ENCODE measurements at places on chromosomes 3 and 15.

DNA sequence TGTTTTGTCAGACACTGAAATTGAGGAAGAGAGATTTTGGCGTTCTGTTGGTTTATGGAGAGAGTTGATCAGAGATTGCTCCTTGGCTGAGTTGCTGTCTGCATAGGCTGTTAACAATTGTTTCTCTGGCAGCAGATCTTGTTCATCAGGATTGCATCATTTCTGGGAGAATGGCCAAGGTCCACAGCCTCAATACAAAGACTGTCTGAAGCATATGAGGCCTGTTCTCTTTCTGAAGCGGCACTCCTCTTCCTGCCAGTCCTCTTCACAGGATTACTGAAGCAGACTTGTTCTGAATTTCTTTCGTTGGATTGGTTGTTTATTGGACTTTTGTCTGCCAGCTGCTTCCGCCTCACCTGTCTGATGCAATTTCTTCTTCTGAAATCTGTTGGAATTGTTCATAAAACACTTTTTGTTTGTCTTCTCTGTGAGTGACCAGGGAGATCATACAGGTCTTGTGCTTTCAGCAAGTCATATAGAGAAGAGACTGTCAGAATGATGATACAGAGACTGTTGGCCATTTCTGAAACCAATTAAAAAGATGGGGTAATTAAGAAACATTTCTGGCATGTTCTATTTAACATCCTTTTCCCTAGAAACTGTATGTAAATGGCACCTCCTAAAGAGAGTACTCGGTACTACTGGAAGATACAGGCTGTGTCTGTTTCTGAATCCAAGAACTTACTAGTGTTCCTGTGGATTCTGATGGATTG lies 25.5 kb downstream of the SETD5 start:
- peak; percentile 84 for DNase-seq

- no peak for DNase-seq
Measured at GRCh38 chr3:175526609-175527280, 667.6 kb downstream of the NAALADL2 start.

GRCh38 chr15:41567261-41567660 lies 8.2 kb downstream of the TYRO3 start:
- no peak for DNase-seq

DNA sequence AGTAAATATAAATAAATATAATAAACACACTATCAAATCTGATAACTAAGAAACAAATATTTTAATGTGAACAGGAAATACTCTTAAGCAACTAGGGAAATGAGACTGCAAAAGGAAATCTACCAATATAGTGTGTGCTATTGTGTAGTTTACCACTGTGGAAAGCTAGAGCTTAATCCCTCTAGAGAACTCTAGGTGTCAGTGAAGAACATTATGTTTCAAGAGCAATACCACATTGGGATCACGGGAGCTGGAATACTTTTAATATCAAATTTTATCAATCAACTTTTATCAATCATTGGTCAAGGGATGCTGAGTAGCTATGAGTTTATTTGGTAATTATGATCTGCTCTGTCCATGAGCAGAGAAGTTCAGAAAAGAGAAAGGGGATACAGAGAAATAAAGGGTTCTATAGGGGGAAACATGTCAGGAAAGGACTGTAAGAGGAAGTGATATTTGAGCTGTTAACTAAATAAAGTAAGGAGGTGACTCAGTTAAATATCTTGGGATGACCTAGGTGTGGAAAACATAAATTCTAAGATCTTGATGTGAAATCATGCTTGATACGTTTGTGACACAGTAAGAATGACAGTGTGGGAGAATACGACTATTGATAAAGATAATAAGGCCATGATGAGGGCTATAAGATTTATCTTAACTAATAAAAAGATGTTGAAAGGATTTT lies 762.2 kb upstream of the ALCAM start:
- DNase-seq: no peak

DNA sequence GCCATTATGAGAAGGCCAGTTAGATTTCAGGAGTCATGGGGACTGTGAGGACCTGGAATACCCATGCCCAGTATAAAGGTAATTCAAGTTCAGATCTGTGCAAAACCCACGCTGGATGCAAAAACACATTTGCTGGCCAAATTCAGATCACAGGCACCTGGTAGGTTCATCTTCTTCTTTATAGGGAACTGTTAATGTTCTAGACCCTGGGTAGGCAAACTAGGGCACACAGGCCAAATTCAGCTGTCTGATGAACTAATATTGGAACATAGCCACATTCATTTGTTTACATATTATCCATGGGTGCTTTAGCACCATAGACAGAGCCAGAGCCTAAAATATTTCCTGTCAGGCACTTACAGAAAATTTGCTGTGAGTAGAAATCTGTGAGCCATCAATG lies 241.4 kb downstream of the PTPRG start:
- DNase-seq: no peak

GRCh38 chr15:66196602-66197001 lies 56.9 kb downstream of the MEGF11 start:
- DNase-seq: no peak

- no peak for DNase-seq
Measured at GRCh38 chr15:98514034-98514622, 134.2 kb upstream of the IGF1R start.

- DNase-seq: no peak
Measured at GRCh38 chr3:114498539-114499370, 204.9 kb downstream of the TIGIT start.

- DNase-seq: no peak
Measured at GRCh38 chr3:59486520-59486919, 436.7 kb upstream of the CFAP20DC start.

DNA sequence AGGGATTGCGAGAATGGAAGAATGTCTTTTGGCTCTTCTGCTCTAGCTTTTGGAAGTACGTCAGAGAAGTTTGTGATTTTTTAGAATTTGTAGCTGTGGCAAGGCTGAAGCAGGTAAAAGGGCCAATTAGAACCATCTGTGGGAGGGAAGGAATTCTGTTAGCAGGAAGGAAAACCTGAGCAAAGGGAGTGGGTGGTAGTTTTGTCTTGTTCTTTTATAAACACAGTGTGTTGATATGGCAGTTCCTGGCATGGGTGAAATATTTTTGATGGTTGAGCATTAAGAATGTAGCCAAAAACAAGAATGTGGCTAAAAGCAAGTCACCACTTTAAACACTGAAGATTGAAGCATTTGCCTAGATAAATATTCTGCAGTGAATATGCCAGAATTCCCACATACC lies 23.8 kb downstream of the DAG1 start:
- DNase-seq: no peak

DNA sequence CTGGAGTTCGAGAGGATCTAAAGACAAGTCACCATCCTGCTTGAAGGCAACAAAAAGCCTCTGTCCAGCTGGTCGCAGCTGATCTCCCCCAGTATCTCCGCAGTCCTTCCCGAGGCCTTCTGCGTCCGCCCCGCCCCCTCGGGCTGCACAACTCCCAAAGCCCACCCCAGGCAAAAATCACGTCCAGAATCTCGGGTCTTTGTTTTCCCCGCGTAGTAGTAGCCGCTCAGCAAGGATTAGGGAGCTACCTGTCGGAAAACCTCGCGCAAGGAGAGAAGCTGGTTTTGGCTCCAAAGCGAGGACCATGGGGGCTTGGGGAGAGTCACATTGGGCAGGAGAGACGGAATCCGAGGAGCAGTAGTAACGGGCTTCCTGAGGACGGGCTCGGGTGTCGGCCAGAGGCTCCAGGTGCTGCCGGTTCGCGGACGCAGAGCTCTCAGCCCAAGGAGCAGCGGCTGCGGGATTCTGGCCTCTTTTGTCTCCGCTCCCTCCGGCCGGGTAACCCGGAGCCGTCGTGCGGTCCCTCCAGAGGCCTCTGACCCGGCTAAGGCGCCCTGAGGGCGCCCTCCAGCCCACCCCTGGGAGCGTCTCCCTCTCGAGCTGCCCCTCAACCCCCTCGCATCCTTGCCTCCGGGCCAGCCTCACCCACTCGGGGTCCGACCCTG lies 401 bp downstream of the ZSCAN29 start:
- peak; percentile 50 for DNase-seq

DNA sequence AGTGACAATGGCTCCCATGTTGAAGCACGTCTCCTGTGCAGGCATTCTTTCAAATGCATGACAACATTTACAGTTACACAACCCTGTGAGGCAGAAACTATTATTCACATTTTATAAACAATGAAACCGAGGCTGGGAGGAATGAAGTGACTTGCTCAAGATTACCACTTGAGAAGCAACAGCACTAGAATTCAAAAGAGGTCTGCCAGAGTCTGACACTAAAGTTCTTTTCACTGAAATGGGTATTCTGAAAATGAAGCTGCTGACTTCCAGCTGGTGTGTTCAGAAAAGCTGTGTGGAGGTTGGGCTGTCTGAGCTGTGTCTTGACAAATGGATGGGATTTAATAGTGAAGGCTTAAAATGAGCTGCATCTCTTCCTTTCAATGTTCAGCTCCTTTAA lies 104.4 kb downstream of the THSD4 start:
- DNase-seq: no peak

GRCh38 chr3:37531066-37531720 lies 330.5 kb upstream of the CTDSPL start:
- no peak for DNase-seq

GRCh38 chr3:129054605-129055104 lies 5.9 kb upstream of the GP9 start:
- no peak for DNase-seq

- no peak for DNase-seq
Measured at GRCh38 chr15:92709110-92709790, 53.7 kb upstream of the FAM174B start.

- no peak for DNase-seq
Measured at GRCh38 chr3:44098656-44099415, 142.8 kb upstream of the TOPAZ1 start.

DNA sequence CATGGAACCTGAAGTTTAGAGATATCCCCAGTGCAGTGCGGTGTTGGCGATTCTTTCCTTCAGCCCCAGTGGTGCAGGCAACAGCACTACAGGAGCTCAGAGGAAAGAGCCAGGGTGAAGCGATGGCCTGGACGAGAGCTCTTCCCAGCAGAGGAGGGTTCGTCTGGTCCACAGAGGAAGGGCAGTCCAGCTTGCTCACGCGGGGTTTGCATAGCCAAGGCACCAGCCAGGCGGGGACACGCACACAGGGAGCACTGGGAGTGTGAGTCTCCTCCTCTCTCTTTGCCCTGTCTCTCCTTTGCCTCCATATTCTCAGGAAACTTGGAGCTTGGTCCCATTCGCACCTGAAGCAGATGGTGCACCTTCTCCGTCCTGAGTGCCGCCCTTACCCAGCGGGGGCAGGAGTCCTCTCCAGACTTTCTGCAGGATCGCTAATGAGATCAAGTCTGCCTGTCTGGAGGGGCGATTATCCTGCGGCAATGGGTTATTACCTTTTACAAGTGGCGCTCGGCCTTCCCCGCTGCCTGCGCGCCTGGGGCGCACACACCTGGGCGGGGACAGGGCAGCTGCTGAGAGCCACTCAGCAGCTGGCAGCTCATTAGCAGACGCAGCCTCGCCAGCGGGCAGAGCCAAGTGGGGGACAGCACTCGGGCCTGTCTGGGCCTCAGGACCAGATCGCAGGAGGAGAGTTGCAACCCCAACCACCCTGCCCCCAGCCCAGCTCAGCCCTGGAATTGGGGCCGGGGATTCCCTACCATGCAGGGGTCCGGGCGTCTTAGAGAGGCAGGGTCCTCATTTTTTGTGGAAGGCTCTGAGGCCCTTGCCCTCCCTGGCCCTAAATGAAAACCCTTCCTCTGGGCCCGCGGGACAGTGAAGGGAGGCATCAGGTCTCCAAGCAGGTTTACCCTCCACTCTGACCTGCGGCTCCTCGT lies 119.0 kb upstream of the MEF2A start:
- DNase-seq: no peak

- no peak for DNase-seq
Measured at GRCh38 chr3:45088543-45089358, 57.4 kb downstream of the CDCP1 start.

DNA sequence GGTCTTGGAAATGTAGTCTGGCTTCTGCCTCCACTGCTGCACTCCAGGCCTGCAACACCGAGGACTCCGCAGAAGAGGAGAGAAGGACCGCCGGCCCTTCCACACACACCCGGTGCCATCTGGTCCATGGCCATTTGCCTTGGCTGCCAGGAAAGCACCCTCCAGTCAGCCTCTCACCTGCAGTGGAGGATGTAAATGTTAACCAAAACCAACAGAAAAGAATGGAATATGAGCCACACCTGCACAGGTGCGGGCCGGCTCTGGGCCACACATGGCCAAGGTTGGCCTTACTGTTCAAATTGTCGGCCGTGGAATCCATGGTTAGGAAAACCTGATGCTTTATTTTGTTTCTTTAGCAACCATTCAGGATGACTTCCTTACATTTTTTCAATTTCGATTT lies 178.3 kb upstream of the C2CD4B start:
- no peak for DNase-seq

DNA sequence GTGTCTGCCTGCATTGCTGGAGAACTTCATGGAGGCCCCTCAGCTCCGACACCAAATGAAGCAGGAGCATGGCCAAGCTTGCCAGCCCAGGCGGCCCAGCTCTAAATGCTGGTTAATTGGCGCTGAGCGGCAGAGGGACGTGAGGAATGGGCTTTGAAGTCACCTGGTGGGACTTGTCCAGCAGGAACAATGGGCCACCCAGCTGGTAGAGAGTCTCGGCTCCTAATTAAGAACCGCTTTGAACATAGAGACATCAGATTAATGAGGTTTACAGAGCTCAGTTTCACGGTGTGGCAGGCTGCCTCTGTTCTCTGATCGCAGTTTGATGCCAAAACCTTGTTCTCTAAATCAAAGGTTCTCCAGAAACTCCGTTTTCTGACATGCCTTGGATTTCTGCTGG lies 77.5 kb upstream of the LINGO1 start:
- DNase-seq: no peak

GRCh38 chr15:65476903-65477302 lies 40.6 kb downstream of the DPP8 start:
- DNase-seq: no peak

- no peak for DNase-seq
Measured at GRCh38 chr3:168914662-168915061, 748.9 kb downstream of the MECOM start.

- DNase-seq: no peak
Measured at GRCh38 chr3:6354653-6355052, 506.3 kb upstream of the GRM7 start.

DNA sequence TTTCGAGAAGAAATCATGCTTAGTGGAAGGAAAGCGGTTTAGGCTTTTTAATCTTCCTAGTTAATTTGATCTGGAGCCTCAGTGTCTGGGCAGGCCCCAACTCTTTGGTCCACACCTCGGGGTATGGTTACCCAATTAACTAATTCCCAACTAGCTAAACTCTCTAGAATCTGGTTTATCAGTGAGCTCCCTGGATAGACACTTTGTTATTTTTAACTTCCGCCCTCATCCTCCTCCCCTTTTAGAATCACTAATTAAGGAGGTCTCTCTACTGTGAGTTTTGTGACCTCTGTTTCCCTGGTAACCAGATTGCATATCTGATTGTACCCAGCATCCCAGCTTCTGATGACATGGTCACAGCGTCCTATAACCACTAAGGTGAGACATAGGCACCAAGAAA lies 112.2 kb downstream of the RARB start:
- DNase-seq: no peak
